NCI-H526 (cell line): ENCODE measurements at places on chromosomes 2 and 18.

DNA sequence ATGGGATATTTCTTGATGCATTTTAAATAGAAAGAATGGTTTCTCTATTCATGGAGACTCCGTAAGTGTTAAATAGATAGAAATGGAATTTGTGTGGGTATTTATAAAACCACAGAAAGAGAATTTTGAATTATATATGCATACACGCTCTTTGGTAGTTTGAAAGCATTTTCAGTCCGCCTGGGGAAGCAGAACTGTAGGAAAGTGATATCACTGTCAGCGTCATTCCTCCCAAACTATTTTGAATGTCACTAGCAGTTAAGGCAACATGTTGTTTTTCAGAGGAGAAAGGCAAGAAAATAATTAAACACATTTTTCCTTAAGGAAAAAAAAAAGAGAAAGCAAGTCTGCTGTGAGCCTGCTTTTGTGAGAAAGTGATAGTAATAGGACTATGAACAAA lies 8.7 kb upstream of the ERMN start:
- DNase-seq = no peak

GRCh38 chr2:176454893-176455815 lies 185.9 kb downstream of the MTX2 start:
- DNase-seq = peak; percentile 91

DNA sequence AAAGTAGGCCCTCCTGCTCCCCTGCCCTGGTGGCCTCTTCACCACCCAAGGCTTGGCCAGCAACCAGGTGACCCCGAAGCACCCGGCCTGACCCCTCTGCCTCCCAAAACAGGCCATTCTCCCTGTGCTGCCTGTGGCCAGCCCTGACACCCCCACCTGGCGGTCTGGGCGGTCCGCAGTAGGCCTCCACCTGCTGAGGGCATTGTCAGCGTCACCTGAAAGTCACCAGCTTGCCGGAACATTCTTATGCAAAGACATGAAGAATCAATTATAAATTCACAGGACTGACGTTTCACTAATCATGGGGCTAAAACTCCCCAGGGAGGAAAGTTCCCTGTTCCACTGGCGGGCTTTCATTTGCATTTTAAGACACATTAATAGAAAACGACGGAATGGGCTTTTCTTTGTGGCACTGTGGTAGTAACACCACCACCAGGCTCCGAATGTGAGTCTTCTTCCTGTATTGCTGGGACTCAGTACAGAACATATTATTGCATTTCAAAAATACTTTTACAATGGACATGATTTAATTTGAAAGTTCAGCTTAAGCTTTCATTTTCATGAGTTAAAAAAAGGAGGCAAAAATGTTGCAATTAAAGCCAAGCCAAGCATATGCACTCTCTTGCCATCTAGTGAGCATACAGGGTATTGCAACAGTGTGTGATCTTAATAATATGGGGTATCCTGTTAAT lies 57.4 kb downstream of the ADI1 start:
- DNase-seq = peak; percentile 75

DNA sequence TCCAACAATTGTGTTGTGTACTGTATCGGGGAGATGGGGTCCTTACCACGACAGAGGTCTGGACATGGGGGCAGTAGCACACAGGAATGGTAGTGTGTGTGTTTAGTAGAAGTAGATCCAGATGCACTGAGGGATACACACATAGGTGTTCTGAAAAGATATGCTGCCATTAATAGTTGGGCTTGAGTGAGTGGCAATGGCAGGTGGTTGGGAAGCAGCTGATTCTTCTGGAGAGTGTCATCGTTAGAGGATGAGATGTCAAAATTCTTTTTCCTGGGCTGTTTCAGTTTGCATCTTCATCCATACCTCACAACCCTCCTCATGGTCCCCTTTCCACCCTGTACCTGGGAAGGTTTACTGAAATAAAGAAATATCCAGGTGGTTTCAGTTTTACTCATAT lies 66.6 kb downstream of the UGGT1 start:
- no peak for DNase-seq

DNA sequence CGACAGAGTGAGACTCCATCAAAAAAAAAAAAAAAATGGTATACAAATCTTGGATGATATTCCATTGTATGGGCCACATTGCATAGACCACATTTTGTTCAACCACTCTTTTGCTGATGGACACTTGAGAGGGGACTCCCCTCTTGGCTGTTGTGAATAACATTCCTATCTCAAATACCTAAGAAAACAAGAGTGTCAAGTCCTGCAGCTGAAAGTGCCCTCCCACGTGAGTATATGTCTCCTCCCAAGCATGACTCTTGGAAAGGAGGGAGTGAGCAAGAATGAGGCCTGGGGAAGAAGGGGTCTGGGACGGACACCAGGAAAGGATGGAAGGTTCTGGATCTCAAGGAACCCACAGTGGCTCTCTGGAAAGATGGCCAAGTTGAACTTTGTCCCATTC lies 36.0 kb upstream of the NPAS2 start:
- no peak for DNase-seq

GRCh38 chr2:165601928-165602521 lies 132.5 kb downstream of the CSRNP3 start:
- DNase-seq = no peak

- no peak for DNase-seq
Observed at GRCh38 chr18:44741511-44741910, 60.8 kb downstream of the SETBP1 start.

DNA sequence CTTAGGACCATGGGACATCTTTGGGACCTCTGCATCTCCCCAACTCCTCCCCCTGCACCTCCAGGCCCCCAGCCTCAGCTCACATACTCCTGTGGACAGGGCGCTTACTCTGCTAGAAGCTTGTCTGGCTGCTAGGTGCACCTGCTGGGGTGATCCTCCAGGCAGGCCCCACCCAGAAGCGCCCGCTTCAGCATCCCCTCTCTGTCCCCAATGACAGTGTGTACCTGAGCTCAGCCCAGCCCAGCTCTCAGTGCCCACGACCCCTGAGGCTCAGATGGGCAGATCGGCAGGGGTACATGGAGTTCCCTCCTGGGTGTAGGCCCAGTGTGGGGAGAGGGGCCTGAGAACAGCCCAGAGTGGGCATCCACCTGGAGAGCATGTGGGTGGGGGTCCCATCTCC lies 5.9 kb downstream of the TEKT4 start:
- no peak for DNase-seq

DNA sequence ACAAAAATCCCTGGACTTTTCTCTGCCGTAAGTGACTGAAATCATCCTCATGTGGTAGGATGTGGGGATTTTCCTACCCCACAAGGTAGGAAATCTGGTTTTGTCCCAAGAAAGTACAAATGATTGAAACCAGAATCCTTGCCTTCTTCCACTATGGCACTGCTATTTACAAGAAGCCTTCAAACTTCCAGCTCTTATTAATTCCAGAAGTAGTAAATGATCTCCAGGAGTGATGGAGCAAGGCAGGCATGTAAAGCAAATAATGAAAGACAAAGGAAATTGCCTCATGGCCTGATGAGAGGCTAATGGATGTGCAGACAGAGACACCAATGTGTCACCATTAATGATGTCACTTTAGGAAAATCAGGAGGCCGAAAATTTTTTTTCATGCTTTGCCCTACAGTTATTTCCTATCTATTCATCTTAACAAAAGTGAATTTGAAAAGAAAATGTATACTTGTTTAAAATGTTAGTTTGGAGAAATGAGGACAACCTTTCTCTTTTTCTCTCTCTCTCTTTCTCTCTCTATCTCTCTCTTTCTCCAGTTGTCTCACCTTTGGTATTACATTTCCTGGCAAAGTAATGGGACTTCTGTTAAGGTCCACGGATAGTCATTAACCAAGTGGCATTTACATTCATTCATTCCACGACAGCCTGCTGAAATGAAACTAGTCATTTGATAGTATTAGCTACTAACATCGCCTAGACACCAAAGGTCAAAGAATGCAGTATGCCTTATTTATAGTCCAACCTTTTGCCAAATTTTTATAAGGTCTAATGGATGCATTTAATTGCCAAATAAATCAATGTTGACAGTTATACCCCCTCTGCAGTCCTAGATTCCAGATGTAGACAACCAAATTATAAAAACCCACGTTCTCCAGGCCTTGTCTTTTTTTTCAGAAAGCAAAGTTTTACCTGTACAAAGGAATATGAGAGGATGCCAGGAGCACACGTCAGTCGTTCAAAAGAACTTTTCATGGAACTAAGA lies 5.0 kb upstream of the EVA1A start:
- DNase-seq = peak; percentile 52

DNA sequence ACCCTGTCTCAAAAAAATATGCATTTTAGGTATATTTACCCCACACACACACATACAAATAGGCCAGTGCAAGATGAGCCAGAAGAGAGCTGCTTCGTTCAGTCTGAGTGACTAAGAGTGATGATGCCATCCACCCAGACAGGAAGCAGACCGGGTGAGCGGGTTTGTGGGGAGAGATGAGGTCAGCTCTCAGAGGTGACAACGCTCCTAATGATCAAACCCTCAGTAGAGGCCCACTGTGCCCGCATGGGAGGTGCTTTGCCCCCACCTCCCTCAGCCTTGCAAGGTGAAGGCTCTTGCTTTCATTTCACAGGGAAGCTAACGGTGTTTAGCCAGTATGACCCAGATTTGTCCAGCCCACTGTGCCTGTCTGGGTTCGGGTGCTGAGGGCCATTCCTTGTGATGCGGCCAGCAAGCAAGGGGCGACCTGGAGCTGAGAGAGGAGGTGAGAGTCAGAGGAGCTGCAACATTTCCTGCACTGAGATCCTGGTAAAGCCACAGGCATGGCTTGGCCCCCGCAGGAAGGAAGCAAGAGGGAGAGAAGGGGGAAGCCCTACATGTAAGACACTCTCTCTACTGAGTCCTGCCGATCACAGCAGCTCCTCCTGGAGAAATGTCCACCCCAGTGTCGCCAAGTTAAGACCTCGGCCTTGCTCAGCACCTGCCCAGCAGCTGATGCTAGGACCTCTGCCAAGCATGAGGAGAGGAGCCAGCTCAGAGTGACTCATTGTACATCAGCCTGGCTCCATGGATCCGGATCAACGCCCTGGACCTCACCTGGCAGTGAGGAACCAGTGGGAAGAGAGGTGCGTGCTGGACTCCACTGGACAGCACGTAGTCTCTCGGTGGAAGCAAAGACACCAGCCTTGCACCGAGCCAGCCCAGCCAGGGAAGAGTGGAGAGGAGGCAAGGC lies 37.0 kb downstream of the NIFK start:
- DNase-seq = no peak

DNA sequence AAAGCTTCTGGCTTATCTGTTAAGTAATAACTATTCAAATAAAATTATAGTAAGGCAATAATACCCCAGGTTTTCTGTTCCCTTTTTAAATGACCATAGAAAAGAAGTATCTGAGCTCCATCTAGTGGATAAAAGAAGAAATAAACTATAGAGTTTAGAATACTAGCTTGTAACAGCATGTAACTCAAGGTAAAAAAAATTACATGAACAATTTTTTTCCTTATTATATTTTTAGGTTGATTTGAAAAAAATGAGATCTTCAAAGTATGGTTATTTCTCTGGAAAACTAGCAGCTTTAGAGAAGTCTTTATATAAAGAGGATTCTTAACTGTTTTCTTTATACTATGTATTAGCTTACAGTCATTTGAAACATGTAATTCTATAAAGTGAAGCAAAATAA lies 58.1 kb downstream of the NCKAP1 start:
- DNase-seq = peak; percentile 38

DNA sequence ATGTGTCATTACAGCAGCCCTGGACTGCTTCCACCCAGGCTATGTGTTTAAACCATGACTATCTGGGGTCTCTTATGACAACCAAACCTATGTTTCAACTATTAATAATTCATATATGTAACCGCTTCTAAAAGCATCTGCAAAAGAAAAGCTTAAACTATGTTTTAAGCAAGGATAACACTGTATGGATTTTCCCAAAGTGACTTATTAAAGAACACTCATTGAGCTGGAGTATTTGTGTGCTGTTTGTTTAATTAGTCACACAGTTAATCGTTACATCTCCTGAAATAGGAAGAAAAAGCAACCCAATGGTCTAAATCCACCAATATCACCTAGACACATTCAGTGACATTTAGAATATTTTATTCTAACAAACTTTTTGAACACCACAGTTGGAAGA lies 51.3 kb downstream of the TMEM163 start:
- DNase-seq = no peak

- DNase-seq = no peak
Observed at GRCh38 chr2:240284503-240285259, 144.2 kb upstream of the OTOS start.

- DNase-seq = no peak
Observed at GRCh38 chr18:11591957-11592356, 17.4 kb upstream of the SLC35G4 start.

- DNase-seq = no peak
Observed at GRCh38 chr2:158926478-158926948, 41.9 kb upstream of the TANC1 start.

DNA sequence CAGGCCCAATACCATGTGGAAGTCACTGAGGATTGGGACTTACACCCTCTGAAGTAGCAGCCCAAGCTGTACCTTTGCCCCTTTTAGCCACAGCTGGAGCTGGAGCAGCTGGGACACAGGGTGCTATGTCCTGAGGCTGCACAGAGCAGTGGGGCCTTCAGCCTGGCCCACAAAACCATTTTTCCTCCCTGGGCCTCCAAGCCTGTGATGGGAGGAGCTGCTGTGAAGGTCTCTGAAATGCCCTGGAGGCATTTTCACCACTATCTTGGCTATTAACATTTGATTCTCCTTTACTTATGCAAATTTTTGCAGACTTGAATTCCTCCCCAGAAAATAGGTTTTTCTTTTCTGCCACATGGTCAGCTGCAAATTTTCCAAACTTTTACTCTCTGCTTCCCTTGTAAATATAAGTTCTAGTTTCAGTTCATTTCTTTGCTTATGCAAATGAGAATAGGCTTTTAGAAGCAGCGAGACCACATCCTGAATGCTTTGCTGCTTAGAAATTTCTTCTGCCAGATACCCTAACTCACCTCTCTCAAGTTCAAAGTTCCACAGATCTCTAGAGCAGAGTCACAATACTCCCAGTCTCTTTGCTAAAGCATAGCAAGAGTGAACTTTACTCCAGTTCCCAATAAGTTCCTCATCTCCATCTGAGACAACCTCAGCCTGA lies 213.8 kb upstream of the MGAT5 start:
- DNase-seq = no peak

DNA sequence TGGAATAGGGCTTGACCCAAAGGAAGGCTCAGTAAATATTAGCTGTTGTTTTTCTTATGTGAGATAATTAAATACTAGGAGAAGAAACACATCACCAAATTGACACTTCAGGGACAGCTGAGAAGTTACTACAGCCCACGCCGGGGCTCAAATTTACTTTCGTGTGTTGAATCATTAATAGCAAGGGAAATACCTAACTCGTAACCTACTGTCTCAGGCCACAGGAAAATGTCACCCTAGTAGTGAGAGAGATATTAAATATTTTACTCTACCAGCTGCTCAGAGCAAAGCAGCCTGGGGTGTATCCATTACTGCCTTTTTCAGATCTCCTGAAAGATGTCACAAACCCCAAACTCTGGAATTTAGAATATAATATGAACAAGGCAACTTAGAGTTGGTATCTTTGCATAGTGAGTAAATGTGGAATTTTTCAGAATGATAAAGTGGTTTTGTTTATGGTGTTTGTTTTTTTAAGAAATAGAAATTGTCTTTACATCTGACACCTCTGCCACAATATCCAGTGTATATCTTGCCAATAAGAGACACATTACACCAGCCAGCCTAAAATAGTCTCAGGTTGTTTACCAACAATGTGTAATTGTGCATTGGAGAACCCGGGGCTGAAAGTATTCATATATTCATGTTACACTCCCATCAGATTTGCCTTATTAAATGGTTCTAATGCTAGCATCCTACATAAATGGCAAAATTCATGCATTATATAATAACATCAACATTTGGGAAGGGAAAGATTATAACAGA lies 48.4 kb downstream of the ATP8B1 start:
- no peak for DNase-seq

- no peak for DNase-seq
Observed at GRCh38 chr2:69034122-69034521, 21.1 kb downstream of the ANTXR1 start.
